ENCODE measurements at places on chromosomes 3 and 15.

GRCh38 chr3:134214239-134214638, 36.4 kb downstream of the RYK start:
- no peak for DNase-seq

- no peak for DNase-seq
Observed at GRCh38 chr3:48845170-48845569, 2.5 kb downstream of the PRKAR2A start.

GRCh38 chr3:188635258-188636042, 481.5 kb downstream of the LPP start:
- DNase-seq, result no peak

- DNase-seq, result no peak
Observed at GRCh38 chr3:13544293-13544831, 4.6 kb upstream of the FBLN2 start.

GRCh38 chr3:129106866-129107565, 14.6 kb downstream of the RAB43 start:
- DNase-seq, result no peak

DNA sequence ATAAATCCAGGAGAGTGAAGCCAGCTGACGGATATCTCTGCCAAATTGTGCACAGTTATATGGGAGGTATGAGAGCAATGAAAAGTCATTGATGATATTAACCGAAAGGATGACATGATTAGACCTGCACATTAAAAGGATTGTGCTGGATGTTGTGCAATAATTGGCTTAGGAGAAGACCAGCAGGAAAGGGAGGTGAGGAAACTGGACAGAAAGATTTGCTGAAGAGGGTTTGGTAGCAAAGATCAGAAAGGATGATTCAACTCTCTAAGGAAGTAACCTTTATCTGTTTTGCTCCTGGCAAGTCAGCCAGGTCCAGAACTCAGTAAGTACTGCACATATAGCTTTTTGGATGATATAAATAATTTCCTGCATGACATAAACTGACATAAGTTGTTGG, 704.7 kb downstream of the GRM7 start:
- no peak for DNase-seq

DNA sequence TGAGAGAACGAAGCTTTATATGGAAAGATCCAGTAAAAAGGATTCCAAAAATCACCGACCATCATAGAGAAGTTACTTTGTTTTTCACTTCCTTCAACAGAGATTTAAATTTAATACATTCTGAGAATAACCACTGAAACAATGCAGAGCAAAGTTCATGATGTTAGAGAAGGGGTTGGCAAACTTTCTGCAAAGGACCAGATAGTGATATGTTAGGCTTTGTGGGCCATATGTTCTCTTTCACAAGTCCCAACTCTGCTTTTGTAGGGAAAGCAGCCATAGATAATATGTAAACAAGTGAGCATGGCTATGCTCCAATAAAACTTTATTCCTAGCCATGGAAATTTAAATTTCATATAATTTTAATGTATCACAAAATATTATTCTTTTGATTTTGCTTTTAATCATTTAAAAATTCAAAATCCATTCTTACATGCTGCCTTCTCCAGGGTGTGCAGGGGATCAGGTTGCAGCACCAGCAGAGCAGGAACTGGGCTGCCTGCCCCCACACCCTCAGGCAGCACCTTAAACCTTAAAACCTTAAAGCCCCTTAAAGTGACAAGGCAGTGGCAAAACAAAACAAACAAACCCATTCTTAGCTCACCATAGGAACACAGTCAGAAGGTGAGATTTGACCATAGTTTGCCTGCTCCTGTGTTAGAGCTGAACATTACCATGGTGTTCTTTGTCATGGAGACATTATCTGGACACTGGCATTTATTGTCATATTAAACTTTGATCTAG, 16.9 kb upstream of the IGSF10 start:
- no peak for DNase-seq

DNA sequence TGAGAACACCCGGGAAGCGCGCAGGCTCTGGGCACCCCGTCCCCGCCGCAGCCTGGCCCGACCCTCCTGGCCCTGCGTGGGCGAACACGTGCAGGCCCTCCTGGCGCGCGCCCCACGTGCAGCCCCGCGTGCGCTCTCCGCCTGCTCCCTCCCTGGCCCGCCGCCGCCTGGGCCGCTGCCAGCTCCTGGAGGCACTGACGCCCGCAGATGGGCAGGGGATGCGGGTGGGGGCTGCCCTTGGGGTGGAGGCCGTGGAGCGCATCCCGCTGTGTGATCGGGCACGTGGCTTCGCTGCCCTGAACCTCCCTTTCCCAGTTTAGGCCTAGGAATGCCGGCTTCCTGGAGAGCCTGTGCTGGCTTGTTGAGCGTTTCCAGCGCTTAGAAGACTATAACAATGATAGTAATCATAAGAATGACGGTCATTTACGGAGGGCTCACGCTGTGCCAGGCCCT, 104.6 kb upstream of the SLC6A6 start:
- no peak for DNase-seq

DNA sequence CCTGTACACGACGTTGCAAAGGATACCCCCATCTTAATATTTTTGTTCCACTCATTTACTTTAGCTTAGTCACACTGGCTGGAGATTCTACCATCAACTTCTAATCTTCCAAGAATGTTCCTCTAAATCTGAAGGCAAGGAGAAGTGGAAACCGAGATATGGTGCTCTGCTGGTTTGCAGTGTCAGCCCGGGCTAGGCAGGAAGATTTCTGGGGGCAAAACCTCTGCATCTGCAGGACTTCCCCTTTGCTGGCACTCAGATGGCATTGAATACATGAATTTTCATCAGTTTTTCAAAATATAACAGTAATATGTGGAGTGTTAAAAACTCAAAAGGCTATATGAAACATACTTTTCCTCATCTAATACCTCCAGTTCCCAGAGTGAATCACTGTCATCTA, 240.4 kb downstream of the RPLP1 start:
- DNase-seq, result no peak

DNA sequence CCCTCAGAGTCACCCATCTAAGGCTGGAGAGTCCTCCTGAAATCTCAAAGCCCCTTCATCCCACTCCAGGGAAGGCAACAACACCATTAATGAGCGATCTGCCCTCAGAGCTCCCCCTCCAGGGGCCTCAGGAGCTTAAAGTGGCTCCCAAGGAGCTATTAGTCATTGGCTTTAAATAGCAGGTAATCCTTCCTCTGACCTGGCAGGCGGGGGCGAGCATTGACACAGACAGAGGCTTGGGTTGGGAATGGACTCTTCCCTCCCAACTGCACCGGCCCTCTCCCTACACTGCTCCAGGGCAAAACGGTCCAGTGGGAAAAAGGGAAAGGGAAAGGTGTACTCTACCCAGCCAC, 1.4 kb downstream of the MFGE8 start:
- no peak for DNase-seq

DNA sequence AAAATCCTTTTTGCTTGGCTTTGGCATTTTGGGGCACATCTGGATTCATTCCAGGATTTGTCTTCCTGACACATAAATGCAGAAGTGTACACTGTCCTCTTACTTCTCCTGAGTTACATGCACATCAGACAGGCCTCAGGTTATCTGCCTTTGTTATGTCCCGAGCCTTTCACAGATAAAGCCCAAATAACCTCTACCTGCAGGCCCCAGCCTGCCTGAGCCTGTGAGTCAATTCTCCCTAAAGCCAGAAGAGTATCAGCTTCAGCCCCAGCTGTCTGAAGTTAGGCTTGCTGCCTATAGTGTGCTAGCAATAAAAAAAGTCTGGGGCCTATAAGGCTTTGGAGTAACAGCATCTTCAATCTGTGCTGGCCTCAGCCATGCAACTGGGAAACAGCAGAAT, 17.7 kb upstream of the GSK3B start:
- no peak for DNase-seq

- no peak for DNase-seq
Observed at GRCh38 chr3:129549006-129549800, 6.2 kb downstream of the H1-8 start.

DNA sequence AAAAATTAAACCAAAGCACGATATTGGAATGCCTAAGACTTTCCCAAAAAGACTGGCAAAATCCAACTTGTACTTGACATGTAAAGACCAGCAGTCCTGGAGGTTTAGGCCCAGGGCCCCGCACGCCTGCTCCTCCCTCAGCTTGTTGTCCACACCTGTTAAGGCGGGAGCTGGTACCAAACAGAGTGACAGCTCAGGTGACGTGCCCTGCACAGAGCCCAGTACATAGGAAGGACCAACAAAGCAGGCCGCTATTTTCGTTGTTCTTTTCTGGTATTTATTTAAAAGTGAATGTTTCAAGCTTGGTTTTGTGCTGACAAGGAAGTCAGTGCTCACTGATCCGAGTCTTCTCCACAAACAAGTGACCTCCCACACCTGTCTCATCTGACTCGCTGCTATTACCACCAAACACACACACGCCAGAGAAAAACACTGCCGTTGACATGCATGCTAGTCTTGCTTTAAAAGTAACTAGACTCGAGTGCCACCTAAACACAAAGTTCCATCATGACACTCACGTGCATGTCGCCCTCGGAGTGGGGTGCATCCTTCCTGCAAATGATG, 50.2 kb downstream of the HERC2 start:
- no peak for DNase-seq

- no peak for DNase-seq
Observed at GRCh38 chr3:181493423-181493822, 218.3 kb upstream of the SOX2 start.

DNA sequence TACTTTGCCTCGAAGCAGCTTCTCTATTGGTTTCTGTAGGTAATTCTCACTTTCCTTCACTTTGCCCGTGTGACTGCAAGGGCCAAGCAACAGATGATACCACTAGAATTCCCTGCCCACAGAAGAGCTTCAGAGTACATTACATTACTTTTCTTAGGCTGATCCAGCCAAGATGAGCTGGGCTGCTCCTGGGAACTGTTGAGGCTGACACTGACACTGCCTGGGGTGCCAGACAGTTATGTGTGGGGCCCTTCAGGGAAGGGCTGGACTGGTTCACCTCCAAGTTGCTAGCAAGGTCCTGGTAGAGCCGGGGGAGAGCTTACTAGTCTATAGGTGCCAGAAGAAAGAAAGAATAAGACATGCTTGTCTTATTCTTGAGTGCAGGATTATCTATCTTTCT, 19.0 kb downstream of the GORASP1 start:
- DNase-seq, result no peak

DNA sequence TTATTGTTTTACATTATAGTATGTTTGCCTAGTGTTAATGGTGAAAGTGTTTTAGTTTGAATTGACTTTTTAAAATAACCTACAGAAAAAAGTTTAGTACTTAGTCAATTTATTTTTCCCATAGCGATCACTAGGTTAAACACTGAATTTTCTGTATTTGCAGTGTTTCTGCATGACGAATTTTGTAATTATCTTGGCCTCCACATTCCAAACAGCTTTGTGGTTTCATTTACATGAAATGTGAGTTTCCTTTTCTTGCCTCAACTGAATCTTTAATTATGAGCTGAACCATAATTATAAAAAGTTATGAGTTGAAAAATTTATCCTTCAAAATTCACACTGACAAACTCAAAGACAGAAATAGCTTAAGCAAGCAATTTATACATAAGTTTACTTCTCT, 235.5 kb downstream of the CTNNB1 start:
- DNase-seq, result no peak

DNA sequence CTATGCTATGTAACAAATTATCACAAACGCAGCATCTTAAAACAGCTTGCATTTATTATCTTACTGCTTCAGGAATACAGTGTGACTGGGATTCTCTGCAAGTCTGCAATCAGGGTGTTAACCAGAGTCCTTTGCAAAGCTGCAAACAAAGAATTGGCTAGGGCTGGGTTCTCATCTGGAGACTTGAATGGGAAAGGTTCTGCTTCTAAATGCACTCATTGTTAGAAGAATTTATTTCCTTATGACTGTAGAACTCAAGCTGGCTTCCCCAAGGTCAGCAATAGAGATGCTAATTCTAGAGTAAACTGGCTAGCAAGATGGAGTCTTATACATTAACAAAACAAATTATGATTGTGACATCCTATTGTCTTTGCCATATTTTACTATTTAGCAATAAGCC, 673.7 kb downstream of the DIPK2A start:
- no peak for DNase-seq

DNA sequence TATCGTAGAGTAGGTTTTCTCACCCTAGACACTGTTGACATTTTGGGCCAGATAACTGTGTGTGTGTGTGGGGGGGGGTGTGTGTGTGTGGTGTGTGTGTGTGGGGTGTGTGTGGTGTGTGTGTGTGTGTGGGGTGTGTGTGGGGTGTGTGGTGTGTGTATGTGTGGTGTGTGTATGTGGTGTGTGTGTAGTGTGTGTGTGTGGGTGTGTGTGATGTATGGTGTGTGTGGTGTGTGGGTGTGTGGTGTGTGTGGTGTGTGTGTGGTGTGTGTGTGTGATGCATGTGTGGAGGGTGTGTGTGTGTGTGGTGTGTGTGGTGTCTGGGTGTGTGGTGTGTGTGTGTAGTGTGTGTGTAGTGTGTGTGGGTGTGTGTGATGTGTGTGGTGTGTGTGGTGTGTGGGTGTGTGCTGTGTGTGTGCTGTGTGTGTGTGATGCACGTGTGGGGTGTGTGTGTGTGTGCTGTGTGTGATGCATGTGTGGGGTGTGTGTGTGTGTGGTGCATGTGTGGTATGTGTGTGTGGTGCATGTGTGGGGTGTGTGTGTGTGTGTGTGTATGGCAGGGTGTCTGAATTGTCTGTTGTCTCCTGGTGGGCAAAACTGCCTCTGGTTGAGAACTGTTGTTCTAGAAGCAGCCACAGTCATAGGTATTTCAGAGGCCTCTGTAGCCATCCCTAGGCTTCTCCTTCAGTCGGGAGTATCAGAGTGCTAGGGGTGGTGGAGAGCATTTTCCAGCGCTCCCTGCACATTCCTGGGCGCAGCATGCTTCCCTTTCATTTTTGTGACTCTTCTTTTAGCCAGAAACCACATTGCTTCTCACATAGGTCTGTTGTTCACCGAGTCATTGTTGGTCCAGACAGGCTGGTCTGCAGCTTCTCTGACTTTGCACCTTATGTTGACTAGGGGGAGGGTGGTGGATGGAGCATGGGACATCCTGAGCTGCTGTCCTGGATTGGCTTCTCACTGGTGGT, 84.4 kb downstream of the THSD4 start:
- DNase-seq, result no peak

DNA sequence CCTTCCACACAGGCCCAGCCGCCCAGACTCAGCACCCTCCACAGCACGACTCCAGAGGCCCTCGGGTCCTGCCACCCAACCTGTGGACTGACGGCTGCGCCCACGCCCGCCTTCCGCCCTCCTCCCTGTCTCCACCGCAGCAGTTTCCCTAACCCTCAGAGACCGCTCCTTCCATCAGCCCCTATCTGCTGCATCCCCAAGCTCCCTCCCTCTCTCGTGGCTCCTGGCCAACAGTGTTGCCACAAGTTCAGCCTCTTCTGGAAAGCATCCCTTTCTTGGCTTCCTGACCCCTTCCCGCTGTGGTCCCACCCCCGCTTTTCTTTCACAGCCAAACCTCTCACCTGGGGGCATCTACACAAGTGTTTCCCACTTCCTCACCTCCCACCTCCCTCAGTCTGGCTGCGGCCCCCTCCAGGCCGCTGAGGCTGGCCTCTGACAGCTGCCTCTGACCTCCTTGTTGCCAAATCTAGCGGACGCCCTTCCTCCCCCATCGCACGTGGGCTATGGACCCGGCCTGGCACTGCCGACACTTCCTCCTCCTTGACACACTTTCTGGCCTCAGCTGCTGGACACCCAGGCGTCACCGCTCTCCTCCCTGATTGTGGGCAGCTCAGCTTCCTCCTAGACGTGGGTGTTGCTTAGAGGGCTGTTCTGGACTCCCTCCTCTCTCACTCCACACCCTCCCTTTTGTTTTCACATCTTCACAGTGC, 168.8 kb upstream of the TLE3 start:
- no peak for DNase-seq
